ENCODE measurements at places on chromosomes 1 and 21. TPM values are rescaled to one million over a fixed set of nuclear protein-coding genes. Genes with fewer than 3 reads are reported as not detected.

CNN3 gene
- polyA plus RNA-seq, result 348 TPM

DNA sequence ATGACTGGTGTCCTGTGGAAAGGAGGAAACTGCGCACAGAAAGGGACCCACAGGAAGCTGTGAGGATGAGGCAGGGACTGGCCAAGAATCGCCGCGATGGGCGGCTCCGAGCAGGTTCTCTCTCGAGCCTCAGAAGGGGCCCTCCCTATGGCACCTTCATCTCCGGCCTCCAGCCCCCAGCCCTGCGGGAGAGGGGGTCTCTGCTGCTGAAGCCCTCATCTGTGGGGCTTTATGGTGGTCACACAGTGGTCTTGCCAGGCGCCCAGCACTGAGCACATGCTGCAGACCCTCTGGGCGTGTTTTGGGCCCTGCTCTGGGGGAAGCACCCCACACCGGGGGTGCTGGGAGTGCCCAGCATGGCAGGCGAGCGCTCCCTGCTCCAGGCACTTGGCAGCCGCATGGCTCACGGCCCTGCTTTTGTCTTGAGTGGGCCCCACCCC lies 86.6 kb upstream of the ACTRT2 start:
- no peak for DNase-seq

DNA sequence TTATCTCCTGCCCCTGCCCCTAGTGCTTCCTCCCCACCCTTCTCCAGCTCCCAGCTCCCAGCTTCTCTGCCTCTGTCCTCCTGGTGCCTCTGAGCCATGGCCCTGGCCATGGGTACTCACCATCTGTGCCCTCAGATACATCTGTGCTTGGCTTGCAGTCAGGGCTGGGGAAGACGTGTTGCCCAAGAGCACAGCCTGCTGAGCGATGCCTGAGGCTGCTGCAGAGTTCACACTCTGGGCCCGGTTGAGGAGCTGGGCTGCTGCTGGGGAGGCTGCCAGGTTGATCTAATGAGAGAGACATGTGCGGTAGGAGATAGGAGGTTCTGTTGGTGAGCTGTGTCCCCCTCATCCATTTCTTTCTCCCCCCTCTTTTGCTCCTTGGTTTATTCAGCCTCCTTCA lies 49.4 kb upstream of the A3GALT2 start:
- DNase-seq, result no peak

DNA sequence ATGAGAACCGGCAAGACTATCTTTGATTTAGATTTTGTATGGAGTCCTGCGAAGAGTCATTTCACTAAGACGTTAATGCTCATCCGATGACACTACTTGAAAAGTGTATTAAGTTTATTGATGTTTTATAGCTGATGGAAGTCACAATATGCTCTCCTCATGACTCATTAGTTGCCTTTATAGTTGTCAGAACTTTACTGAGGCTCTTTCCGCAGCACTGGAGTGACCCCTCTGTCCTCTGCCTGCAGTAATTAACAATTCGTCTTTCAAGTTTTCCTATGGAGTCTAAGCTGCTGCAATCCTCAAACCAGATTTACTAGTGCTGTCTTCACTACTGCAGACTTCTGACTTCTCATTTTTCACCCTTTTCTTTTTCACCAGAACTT lies 853 bp downstream of the USP16 start:
- no peak for DNase-seq

GRCh38 chr1:6009120-6010040 lies 17.2 kb upstream of the NPHP4 start:
- DNase-seq, result no peak

DNA sequence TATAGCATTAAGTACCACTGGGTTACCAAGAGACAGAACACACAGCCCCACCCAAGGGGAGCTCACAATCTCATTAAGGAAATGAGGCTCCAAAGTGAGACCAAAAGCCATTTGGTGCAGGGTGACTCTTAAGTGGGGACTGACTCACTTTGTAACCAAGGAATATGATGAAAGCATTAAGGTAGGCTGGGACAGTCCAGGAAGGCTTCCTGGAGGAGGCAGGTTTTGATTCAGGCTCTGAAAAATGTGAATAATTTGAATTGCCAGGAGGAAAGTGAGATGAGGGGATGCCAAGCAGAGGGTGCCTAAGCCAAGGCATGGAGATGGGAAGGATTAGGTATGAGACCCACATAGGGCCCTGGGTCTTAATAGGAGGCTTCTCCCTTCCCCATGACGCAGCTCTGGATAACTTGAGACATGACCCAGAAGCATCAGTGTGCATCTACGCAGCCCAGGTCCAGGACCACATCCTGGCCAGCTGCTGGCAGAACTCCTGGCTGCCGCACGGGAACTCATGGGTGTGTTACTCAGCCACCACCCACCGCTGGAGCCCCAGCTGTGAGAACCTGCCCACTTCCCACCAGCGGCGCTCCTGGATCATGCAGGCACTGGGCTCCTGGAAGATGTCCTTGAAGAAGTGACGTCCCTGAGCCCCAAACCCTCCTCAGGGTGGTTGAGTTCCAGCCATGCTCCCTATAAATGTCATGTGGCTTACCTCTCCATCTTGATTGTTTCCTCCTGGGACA lies 5.9 kb upstream of the TTC4 start:
- no peak for DNase-seq

DNA sequence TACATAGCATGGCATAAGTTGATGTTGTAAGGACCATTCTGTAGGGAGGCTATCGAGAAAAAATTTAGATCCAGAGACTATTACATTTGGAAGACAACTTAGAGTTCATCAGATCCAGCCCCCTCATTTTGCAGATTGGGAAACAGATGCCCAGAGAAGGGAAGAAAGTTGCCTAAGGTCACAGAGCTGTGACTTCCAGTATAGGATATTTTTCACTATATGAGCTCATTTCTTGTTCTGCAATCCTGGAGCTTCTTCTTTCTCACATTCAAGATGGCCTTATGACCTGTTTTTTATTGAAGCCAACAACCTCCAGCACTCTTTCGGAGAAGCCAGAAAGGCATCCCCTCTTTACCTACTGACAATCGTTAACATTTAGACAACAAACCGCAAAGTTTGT lies 421.8 kb upstream of the PLXNA2 start:
- no peak for DNase-seq
